ENCODE measurements at places on chromosomes 6 and 20. TPM values are rescaled to one million over a fixed set of nuclear protein-coding genes. Genes with fewer than 3 reads are reported as not detected.

GRCh38 chr6:47788498-47788884 is 6.7 kb downstream of the OPN5 start:
- peaks cover 4% of the 10 kb centered on the region for H3K27me3 ChIP-seq
- no peak overlapping the region for H3K4me3 ChIP-seq
- H3K27ac ChIP-seq = no peak overlapping the region
- no peaks in the 10 kb centered on the region for H3K36me3 ChIP-seq
- H3K4me1 ChIP-seq = peaks cover 9% of the 10 kb centered on the region

GRCh38 chr20:32496811-32497533 is 88.2 kb downstream of the NOL4L start:
- H3K36me3 ChIP-seq = no peaks in the 10 kb centered on the region
- DNase-seq = no peak
- H3K27me3 ChIP-seq = no peaks in the 10 kb centered on the region
- peaks cover 20% of the 10 kb centered on the region for H3K4me1 ChIP-seq
- no peak overlapping the region for H3K27ac ChIP-seq

- H3K27ac ChIP-seq = no peak overlapping the region
- peak; percentile 82 for DNase-seq
- H3K27me3 ChIP-seq = no peaks in the 10 kb centered on the region
Observed at GRCh38 chr6:15479761-15480160, 183.1 kb downstream of the DTNBP1 start.

GRCh38 chr6:3782876-3783832 is 31.6 kb upstream of the PXDC1 start:
- no peaks in the 10 kb centered on the region for H3K36me3 ChIP-seq
- no peak for DNase-seq
- H3K4me1 ChIP-seq = no peaks in the 10 kb centered on the region
- no peak overlapping the region for H3K27ac ChIP-seq
- H3K27me3 ChIP-seq = no peaks in the 10 kb centered on the region
- no peak overlapping the region for H3K4me3 ChIP-seq

DNA sequence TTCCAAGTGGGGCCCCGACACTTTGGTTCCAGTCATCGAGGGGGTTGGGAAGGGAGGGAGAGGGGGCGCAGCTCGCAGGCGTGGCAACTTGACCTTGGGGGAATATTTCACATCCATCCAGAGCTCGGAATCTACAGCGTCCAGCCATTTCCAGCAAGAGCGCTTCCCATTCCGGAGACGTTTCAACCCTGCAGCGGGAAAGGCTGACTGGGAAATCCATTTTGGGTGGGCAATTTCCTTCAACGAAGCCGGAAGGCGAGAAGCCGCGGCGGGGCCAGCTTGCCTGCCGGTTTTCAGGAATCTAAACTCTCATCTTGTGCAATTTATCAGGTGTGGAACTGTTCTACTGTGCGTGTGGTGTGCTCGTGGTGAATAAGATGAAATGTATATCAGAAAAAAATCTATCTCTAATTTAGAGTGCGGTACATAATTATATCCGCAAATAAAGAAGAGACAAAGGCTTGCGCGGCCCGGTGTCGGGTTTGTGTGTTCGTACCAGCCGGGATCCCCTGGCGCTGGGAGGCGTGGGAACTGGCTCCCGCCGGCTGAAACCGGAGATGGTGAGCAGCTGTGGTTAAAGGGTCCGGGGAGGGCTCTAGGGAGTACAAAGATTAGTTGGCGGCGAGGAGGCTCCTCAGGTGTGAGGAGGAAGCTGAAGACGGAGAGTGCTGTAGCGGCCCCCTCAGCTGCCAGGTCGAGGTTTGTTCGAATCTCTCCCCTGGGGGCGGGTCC is 4.8 kb downstream of the SLC32A1 start:
- no peak overlapping the region for H3K27ac ChIP-seq
- H3K4me3 ChIP-seq = no peak overlapping the region
- no peaks in the 10 kb centered on the region for H3K36me3 ChIP-seq
- peaks cover 97% of the 10 kb centered on the region for H3K27me3 ChIP-seq
- H3K4me1 ChIP-seq = peaks cover 10% of the 10 kb centered on the region
- no peak for DNase-seq

CALHM6 gene
- 10.0 TPM for polyA plus RNA-seq

SALL4 gene
- 1.3 TPM for polyA plus RNA-seq

- H3K27me3 ChIP-seq = peaks cover 47% of the 10 kb centered on the region
- H3K4me3 ChIP-seq = no peak within 1 kb of the TSS
- no peak within 1 kb of the TSS for H3K27ac ChIP-seq
- H3K4me1 ChIP-seq = no peaks in the 10 kb centered on the region
- H3K36me3 ChIP-seq = no peaks in the 10 kb centered on the region
- DNase-seq = peak; percentile 66
Observed at GRCh38 chr6:109978174-109979032, at the start of gene GPR6. TSS of gene GPR6 (plus strand) at chr6:109978311. CDS start at chr6:109979113, 802 bp downstream.

GRCh38 chr6:158475344-158476302 is 84.3 kb upstream of the TMEM181 start:
- no peak overlapping the region for H3K4me3 ChIP-seq
- H3K27ac ChIP-seq = no peak overlapping the region
- peaks cover 6% of the 10 kb centered on the region for H3K36me3 ChIP-seq
- H3K27me3 ChIP-seq = no peaks in the 10 kb centered on the region
- no peaks in the 10 kb centered on the region for H3K4me1 ChIP-seq
